ENCODE measurements at places on chromosomes 13 and 19.

DNA sequence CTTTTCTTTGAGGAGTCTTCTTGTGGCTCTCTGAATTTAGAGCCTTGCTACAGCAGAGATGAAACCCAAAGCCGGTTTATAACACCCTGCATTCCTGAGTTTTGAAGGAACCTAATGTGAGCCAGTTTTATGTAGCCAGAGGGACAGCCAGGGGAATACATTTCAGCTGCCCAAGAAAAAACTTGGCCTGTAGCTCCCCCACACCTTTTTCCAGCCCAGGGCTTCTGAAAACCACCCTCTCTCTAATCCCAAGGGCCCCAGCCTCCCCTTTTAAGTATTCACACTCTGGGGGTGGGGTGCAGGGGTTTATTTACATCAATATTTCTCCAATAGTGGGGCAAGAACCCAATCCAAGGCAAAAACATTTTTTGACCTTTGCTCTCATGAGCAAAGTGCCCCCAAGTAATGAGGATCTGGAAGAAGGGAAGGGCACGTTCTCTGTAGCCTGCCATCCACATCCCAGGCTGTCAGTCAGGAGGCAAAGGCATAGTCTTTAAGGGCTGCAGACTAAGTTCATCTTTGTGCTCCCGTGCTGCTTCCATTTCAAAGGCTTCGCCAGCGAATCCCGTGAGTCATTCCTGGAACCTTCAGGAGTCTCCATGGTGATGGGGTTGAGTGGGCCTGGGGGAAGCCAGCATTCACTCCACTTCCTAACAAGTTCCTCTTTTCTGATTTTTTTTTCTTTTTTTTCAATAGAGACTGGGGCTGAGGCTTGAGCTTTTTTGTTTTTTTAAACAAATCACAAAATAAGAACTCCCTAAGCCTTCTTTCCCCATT lies 33.2 kb upstream of the MEDAG start:
- no peak for DNase-seq

DNA sequence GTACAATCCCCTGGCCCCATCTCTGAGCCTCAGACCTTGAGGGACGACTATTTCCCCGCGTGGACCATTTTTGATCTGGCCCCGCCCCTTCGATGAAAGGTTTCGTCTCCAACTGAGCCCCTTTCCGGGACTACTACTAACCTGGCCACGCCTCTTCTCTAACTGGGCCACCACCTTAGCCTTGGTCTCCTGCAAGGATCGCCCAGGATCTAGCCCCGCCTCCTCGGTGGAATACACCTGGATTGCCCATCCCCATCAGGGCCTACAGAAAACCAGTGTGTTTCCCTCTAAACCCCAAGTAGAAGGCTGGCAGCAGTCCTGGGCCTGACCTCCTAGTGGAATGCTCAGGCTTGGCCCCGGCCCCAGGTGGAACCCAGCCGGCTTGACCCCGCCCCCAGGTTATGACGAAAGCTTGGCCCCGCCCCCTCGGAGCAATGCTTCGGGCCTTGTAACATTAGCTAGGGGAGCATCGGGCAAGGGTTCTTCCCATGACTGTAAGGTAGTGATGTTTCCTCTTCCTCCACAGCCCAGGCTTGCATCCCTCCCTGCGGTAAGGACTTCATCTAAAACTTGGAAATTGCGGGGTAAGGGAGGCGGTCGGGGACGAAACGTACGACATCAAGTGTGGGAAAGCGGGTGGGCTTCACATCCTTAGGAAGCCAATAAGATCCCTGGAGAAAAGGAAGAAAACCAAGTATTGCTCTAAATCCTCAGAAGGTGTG lies 9.1 kb downstream of the SPACA6 start:
- DNase-seq: peak; percentile 20

DNA sequence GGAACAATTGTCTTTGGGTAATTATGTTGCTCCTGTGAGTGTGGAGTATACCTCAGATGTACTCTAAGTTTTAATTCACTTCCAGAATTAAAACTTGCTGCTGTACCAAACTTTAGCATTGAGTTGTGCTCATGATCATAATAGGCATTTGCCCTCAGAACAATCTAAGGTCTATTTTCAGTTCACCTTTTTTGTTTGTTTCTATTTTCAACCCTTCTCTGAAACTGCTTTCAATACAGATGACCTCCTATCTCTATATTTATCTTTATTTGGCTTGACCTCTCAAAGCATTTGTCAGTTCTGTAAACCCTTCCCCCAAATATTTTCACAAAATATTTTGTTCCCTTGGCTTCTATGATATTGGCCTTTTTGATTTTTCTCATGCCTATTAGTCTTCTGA lies 873.0 kb downstream of the OLFM4 start:
- DNase-seq: no peak

DNA sequence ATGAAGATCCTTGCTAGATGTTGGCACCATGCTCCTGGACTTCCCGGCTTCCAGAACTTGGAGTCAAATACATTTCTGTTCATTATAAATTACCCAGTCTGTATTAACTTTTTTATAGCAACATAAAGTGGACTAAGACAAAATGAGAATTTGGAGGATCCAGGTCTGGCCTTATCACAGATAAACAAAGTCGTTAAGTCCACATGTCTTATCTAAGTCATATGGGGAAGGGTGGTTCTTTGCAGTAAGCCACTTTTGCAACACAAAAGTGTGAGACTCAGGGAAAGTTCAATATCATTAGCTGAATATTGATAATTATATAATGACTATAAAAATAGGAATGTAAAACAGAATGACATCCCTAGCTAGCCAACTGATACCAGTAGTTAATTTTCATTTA lies 91.6 kb upstream of the SIAH3 start:
- DNase-seq: no peak

GRCh38 chr19:42317535-42317934 lies 4.4 kb downstream of the TMEM145 start:
- no peak for DNase-seq

All from GM12865 (cell line).